Fibroblast of lung (primary cell): ENCODE measurements at places on chromosomes 6 and 20.

DNA sequence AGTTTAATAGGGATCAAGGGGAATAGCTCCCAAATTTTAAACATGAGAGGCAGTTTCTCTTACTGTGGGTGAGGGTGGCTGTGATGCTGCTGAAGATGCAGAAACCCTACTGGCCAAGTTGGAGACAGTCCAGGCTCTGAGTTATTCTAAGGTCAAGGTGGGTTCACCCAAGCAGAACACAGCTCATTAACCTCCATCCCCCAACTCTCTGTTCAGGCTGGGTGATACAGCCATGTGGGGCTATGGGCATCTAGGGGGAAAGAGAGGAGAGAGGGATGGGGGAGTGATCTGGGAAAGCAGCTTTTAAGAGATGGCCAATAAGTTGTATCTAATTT is 18.9 kb upstream of the TRAM2 start:
- no peak for DNase-seq

- peak; percentile 60 for DNase-seq
Measured at GRCh38 chr20:17666481-17666880, 15.6 kb downstream of the RRBP1 start.

GRCh38 chr6:151553416-151554165 is 59.8 kb downstream of the CCDC170 start:
- no peak for DNase-seq

GRCh38 chr20:15362849-15363248 is 1025.4 kb upstream of the FLRT3 start:
- DNase-seq, result no peak

DNA sequence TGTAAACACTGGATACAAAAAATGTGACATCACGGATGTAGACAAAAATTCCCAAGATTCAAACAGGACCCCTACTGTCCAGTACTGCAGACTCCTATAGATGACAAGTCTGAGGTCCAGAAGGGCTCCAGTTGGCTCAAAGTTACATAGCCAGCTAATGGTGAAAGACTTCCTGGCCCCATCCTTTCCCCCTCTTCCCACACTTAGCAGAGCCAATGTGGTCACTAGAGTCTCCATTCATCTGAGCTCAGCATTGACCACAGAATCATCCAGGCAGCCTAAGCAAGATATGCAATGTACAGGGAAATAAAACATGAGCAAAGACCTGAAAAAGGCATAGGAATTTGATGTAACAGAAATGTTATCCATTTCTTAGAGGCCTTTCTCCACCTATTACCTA is 180.5 kb downstream of the ADAT2 start:
- DNase-seq, result peak; percentile 87

DNA sequence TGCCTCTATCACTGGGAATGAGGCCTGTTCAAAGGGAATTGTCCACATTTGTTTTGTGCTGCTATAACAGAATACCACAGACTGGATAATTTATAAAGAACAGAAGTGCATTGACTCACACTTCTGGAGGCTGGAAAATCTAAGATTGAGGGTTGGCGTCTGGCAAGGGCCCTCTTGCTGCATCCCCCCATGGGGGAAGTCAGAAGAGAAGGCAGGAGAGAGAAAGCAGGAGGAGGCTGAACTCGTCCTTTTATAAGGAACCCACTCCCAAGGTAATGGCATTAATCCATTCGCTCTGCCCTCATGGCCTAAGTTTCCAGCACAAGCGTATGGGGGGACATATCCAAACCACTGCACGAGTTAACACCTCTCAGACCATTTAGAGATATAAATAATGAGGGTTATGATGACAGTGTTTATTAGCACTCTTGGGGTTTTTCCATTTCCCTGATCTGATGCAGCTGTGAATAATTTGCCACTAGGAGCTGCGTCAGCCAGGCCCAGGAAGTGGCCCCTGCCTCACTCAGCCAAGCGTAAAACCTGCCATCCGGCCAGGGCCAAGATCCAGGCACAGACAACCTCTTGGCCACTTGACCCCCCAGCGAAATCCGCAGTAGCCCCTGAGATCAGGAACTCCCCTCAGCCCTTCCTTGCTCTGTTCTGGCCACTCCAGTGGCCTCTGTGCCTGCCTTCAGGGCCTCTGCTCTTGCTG is 14.2 kb upstream of the SLCO4A1 start:
- DNase-seq, result peak; percentile 59

GRCh38 chr6:137784583-137784982 is 82.5 kb upstream of the TNFAIP3 start:
- no peak for DNase-seq

DNA sequence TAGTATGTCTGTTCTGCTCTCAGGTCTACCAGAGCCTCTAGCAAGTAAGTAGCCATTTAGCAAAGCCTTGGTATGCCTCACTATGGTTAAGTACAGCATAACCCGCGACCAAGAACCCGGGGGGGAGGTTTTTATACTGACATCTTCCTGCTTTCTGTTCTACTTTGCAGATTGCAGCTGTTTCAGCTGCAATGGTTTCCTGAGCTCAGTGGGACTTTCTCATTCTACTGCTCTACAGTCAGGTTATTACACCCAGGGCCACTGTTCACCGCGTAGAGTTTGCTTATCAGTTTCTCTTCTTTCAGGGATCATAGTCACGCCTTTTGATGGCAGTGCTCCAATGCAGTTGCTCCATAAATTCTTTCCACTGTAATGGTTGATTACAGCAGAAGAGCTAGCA is 631.3 kb downstream of the TFAP2A start:
- no peak for DNase-seq

DNA sequence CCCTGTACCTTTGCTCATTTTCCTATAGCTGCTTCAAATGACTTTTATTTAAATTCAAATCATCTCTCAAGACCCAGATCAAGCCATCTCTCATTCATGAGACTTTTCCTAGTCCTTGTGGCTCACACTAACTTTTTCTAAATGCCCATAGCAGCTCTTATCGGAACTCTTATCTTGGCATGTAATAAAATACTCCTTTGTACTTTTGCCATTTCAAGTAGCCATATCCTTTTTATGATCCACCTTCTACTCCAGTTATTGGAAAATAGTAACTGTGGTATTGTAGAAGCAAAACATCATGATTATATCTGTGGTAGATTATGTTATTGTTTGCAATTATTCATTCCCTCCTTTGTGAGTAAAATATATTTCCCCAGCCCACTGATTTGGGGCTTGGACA is 37.6 kb upstream of the FILIP1 start:
- DNase-seq, result no peak
